ENCODE measurements at places on chromosomes 2 and 18.
A peak's percentile ranks its signal among the peaks of the same experiment; 100 is the strongest.

DNA sequence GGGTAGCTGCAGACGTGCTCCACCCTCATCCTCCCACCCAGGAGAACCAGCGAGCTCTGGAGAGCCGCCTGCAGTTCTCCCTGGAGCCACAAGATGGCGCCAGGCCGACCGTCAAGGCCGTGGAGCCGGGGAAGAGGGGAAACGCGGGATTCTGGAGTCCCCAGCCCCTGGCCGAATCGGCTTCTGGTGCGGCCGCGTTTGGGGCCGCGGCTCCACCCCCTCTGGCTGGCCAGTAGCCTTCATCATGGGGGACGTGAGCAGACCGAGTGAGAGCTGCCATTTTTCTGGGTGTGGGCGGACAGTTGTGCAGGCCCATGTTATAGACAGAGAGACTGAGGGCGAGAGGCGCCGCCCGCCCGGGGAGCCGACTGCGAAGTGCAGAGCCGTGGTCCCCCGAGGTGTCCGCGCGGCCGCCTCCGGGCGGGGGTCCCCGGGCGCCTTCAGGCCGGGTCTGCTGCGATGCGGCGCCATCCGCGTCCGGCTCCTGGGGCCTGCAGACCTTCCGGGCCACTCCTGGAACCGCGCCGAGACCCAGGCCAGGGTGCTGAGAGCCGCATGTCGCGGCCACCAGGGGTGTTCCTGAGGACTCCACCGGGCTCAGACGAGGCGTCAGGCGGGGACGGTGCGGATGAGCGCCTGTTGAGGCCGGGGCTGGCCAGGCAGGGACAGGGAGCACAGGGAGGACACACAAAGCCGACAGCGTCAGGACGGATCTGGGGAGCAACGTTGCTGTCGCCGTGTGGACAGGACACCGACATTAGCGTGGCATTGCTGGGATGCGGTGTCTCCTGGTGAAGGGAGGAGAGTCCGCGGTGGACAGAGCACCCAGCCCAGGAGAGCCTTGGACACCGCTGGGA, 418.2 kb upstream of the HS6ST1 start:
- DNase-seq, result peak; percentile 45

DNA sequence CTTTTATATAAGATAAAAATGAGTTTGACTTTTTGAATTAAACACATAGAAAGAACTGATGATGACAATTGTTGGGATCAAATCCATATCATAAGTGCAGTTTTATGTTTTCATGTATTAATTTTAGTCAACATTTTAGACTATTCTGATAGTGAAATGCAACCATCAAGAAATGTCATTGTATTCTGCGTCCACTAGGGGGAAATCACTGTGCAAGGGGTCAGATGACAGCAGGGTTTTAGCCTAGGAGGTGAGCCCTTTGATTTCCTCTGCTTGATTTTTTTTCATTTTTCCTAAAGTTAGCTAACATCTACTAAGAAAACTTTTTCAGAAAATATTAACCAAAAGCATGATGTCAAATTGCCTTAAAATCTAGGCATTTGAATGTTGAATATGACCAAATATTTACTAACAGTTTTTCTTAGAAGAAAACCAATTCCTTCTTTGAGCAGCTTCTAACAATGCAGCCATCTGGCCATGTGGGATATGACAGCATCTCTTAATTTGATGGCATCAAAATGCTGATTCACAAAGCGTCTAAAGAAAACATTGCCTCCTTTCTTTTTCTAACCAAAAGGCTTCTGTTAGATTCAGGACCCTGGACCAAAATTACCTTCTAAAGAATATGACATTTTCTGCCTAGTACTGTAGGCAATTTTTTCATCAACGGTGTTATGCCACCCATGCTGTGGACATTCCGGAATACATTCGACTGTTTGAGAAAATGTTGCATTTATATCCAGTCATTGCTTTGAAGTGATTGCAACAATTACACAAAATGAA, 141.5 kb downstream of the SPHKAP start:
- DNase-seq, result no peak

DNA sequence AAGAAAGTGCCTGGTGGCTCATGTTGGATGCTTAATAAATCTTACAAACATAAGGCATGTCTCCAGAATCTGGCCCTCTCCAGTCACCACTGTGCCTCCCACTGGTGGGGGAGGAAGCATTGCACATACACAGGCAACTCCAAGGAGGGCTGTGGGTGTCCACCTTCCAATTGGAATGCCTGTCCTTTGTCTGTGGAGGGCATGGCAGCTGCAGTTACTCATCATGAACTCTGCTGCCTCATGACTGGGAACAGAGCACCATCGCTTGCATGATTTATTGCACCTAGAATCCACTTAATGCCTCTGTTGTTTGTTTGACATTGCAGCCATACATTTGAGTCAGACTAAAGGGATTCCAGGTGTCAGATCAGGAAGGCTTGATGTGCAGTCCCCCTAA, 278.9 kb downstream of the PRKCE start:
- DNase-seq, result no peak

GRCh38 chr2:210862283-210863065, 306.1 kb downstream of the CPS1 start:
- no peak for DNase-seq

- DNase-seq, result no peak
These were observed at the start of gene RBMS1 for GRCh38 chr2:160493227-160494028. RBMS1 (minus strand) TSS chr2:160493807; CDS start chr2:160493363, 444 bp downstream.

DNA sequence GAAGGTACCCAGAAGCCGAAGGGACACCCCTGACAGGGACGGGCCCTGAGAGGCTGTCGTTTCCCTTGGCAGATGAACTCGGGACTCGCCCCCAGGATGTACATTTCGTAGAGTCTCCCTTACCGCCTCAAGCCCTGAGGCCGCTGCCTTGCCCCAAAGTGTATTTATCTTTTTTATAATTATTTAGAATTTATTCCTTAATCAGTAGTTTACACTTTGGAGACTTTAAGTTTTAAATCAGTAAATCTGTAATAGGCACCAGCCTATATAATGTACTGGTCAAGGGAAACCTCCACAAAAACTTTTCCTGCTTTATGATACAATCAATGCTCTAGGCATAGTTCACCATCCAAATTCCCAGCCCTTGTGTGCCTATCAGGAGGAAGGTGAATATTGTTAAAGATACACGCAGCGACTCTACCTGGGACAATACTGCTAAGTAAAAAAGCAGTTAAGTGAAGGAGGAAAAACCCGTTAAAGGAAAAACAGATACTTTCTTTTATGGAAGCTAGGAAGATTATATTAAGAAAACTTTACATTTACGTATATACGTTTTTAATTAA, 848 bp downstream of the VRK2 start:
- no peak for DNase-seq

DNA sequence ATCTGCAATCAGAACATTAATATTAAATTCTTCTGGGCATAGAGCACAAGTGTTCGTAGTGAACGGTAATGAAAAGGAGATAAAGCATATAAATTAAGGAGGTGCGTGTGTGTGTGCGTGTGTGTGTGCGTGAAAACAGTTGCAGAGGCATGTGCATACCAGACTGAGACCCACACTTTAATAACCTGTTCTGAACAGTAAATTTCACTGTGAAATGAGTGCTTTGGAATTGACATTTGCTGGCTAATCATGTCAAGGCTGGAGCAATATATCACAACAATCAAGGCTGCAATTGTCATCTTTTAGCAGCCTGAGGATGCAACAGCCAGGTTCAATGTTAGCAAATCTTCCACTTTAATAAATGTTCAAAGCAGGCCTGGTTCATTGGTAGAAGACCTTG, 57.9 kb downstream of the DCDC2C start:
- no peak for DNase-seq

GRCh38 chr2:157264099-157264498, 6.6 kb downstream of the GALNT5 start:
- no peak for DNase-seq

GRCh38 chr18:32252141-32252860, 62.5 kb downstream of the MEP1B start:
- DNase-seq, result no peak

DNA sequence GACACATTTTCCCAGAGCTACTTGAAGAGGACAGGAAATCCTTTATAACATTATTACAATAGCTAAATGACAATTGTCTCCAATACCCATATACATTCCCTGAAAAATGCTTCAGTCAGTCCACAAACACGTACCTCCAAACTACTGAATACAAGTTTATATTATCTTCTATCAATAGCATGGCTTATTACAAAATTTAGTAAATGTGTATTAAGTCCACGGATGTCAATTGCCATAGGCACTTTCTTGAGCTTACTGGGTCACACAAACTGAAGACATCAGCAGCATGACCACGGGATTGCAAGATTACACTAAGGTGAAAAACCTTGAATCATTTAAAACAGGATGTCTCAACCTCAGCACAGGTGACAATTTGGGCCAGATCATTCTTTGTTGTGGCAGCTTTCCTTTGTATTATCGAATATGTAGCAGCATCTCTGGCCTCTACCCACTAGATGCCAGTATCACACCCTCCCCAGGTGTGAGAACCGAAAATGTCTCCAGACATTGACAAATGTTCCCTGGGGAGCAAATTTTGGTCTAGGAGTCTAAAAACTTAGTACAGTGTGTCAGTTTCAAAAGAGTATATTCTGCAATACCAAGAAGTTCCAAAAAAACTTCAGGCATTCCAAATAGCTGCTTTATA, 1.4 kb downstream of the MBD2 start:
- no peak for DNase-seq

DNA sequence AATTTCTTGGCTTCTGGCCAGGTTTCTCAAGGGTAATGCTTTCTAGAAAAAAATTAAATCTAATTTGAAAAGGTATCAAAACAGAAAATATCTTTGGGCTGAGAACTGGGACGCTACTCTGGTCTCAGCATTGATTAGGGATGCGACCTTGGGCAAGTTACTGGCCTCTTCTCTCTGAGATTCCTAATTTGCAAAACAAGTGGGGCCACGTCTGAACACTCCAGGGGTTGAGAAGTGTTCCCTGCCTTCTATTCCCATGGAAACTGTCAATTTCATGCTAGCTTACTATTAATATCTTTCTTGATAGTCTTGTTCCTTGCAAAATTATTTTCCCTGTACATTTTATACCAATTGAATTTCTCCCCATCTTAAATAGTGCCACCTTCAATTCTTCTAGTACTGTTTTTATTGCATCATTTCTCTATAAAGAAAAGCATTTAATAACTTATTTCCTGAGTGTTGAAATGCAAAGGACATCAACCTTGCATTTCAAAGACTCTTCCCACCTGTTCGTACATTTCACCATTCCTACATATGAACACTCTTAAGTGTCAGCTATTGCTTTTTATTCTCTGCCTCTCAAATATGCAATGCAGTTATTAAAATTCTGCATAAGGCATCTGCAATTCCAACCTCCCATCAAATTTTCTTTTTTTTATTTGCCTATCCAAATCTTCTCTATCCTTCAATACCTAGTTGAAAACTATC, 118.3 kb upstream of the DSEL start:
- DNase-seq, result no peak

DNA sequence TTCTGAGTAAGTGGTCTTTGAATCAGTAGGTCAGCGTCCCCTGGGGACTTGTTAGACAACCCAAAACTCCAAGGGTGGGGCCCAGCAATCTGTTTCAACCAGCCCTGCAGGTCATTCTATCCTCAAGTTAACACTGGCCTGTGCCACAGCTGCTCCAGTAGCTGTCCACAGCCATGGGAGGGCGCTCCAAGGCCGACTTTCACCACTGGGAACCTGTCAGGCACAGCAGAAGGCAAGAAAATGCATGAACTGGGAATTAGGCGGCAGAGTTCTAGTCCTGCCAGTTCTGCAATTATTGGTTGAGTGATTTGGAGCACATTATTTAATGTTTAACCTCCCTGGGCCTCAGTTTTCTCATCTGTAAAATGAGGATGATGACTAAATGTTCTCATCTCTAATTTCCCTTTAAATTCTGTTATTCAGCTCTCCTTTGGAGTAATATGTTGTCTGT, 17.4 kb upstream of the MRPL33 start:
- DNase-seq, result peak; percentile 53

DNA sequence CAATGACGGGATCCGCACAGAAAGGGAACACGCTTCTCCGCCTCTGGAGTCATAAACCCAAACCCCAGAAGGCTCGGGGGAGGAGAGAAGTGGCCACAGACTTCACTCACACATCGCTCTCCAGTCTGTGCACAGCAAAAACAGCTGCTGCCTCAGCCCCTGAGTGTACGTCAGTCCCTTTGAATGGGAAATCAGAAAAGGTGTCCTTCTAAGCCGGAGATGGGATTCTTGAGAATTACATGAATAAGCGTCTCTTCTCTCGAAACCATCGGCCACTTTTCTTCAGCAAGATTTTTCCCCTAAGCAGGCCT, 78.3 kb downstream of the PDCL3 start:
- DNase-seq, result no peak

DNA sequence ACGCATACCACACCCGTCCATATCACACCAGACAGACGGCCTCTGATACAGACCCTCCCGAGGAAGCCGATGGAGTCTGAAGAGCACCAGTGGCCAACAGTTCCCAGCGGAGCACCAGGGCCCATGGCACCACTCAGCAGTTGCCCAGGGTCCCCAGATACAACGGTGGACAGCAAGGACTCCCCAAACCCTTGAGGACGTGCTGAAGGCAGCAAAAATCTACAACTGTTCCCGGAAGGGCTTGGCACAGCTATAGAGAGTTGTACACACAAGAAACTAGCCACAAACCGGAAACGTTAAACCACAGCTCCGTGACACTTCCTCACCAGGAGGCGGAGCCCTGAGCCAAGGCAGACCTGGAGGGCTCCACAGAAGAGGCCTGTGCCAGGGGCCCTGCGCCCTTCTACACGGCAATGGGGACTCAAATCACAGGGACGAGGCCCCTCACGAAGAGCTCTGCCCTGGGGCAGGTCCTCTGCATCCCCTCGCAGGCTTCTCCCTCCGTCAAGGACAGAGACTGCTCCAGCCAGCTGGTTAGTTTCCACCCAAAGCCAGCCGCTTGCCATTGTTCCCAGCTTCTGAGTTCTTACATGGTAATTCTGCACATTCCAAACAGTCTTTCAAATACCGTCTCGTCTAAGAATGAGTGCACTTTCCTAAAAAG, 133.4 kb downstream of the HDAC4 start:
- no peak for DNase-seq

- no peak for DNase-seq
These were observed 22.2 kb upstream of the DGKD start for GRCh38 chr2:233332125-233332524.

GRCh38 chr2:150204451-150204850, 283.0 kb downstream of the RND3 start:
- DNase-seq, result no peak

- DNase-seq, result no peak
These were observed 5.6 kb downstream of the QPCT start for GRCh38 chr2:37350034-37350433.

DNA sequence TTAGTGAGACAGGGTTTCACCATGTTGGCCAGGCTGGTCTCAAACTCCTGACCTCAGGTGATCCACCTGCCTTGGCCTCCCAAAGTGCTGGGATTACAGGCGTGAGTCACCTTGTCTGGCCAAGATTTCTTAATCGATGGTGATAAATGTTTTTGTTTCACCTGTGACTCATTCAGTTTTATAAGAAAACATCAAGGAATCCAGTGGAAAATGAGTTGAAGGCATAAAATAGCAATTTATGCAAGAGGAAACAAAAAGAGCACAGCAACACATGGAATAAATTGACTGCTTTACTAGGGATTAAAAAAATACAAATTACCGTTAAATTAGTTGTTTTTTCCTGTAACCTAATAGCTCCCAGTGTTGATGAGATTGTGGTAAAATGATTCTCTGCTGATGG, 80.2 kb downstream of the CDK15 start:
- no peak for DNase-seq

Data from HS-27A (cell line).